Motor neuron (in vitro differentiated cells): ENCODE measurements at places on chromosomes 4 and X. TPM values are rescaled to one million over a fixed set of nuclear protein-coding genes. Genes with fewer than 3 reads are reported as not detected.

RTL3 gene
- 0.08 TPM in 1 of 2 replicates, not detected in the other for total RNA-seq

NLGN3 gene
- total RNA-seq: 0.16 and 0.20 TPM in 2 replicates

NUDT11 gene
- 24.5 and 26.4 TPM in 2 replicates for total RNA-seq

DNA sequence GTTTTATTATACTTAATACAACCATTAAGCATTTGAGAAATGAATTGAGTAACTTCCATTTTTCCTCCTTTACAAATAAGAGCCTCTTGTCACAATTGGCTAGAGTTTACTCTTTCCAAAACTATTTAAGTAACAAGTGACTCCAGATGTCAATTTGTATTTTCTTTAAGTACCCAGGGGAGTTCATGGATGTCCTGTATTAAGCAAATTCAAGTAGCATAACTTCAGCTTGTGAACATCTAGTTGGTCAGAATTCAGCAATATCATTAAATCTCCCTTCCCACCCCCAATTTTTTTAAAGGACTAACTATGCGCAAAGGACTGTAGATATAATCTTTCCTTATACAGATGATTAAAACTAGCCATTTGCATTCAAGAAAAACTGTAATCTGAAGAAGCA, 1.4 kb upstream of the ADGRL3 start:
- ATAC-seq: no peak

GRCh38 chrX:40746521-40746920, 11.2 kb upstream of the MED14 start:
- no peak for ATAC-seq

DNA sequence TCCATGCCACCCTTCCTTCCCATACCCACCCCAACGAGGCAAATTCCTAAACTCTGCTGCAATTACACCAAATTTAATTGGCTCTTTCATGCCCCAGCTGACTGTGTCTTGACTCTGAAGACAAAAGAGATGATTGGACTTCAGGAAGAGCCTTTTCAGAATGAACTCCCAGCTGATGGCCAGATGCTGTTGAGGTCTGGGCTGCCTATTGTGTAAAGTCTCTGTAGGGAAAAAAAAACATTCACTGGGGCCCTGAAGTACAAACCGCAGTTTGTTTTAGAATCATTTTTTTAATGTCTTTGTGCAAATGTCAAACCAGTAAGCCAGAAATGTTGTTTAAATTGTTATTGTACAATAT, 174.8 kb downstream of the HHIP start:
- peak; percentile 63 for ATAC-seq

- no peak for ATAC-seq
Observed at GRCh38 chr4:109276482-109277095, 25.9 kb downstream of the COL25A1 start.

- ATAC-seq: no peak
Observed at GRCh38 chrX:146956760-146957159, 142.2 kb upstream of the CXorf51A start.

GRCh38 chr4:157804986-157805385, 367.8 kb downstream of the GASK1B start:
- no peak for ATAC-seq

GRCh38 chr4:38673130-38673978, 9.4 kb downstream of the KLF3 start:
- peak; percentile 68 for ATAC-seq

DNA sequence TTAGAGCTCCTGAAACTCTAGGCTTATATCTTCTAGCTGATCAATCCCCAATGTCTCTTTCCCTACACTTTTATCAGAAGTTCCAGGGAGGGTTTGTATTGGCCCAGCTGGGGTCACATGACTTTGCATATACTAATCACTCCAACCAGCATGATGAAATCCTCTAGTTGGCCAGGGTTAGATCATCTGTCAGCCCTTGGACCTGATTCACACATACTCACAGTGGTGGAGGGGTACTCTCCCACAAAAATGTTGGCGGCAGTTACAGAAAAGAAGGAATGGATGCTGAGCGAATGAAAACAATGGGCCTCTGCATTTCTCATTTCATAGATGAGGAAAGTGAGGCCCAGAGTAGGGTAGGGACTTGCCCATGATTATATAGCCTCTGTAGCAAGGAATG, 151.1 kb downstream of the PJA1 start:
- no peak for ATAC-seq
